Kasumi-1 (cell line): ENCODE measurements at places on chromosomes 2 and 18.

DNA sequence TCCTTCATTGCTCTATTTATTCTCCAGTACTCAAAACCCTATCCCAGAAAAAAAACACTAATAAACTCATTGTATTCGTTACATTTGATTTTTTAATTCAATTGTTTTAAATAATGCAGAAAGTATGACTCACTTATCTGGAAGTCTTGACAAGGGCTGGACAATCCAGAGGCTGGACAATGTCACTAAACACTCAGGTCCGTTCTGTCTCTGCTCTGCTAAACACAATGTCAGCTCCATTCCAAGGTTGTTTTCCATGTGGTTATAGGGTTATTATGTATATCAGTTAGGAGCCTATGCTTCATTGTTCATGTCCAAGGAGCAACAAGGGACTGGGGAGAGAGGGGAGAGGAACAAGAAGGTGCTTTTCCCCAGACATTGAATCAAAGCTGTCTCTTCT lies 125.5 kb downstream of the IRS1 start:
- no peak for DNase-seq

DNA sequence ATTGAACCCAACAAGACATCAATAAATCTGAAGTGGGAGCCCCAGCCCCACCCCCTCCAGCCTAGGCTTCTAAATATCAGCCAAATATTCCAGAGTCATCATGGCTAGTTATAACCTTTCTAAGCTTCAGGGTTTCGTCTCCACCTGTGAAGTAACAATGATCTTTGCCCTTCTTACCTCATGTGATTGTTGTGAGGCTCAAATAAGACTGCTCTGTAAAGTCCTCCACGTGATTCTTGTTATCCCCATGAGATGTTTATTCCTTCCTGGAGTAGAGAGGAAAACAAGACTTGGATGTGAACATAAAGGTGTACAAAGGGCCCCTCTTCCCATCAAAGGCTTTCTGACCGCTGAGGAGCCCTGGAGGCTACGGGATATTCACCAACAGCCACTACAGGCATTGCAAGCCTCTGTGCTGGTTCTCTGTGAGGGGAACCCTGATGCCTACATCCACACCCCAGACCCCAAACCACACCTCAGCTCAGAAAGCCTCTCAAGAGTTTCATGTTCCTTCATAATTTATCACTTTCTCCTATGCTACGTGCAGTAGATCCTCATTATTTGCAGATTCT lies 20.1 kb upstream of the REEP1 start:
- no peak for DNase-seq

- no peak for DNase-seq
Observed at GRCh38 chr2:74316627-74317295, 26.5 kb downstream of the SLC4A5 start.

DNA sequence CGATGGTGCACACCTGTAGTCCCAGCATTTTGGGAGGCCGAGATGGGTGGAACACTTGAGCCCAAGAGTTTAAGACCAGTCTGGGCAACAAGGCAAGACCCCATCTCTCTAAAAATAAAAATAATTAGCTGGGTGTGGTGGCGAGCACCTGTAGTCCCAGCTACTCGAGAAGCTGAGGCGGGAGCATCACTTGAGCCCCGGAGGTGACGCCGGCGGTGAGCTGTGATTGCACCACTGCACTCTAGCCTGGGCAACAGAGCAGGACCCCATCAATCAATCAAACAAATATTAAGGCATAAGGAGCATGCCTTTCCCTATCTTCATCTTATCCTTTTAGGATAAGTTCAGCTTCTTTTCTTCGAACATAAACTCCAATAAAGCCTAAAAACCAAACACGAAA lies 1.1 kb downstream of the WDSUB1 start:
- no peak for DNase-seq

- DNase-seq: no peak
Observed at GRCh38 chr2:69083235-69083748, 70.3 kb downstream of the ANTXR1 start.

GRCh38 chr2:155839991-155840390 lies 492.5 kb downstream of the NR4A2 start:
- no peak for DNase-seq

GRCh38 chr2:241482126-241482955 lies 26.0 kb downstream of the STK25 start:
- DNase-seq: no peak

- DNase-seq: no peak
Observed at GRCh38 chr2:222609381-222609780, 46.5 kb downstream of the FARSB start.

DNA sequence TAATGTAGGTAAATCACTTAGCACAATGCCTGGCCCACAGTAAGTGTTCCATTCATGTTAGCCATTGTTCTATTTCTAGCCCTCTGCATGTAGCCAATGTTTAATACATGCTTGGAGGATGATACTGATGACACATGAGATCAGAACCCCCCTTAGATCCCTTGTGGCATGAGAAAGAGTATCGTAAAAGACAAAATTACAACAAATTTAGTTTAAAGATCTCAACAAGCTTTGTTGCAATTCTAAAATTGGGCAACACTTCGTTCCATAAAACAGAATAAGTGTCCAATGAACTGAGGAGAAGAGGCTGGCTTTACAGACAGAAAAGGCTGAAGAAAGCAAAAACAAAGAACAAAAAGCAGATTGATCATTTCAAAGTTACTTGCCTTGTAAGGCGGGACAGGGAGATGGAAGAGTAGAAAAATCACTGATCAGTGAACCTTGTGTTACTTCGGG lies 148.7 kb upstream of the SLC1A4 start:
- DNase-seq: no peak

DNA sequence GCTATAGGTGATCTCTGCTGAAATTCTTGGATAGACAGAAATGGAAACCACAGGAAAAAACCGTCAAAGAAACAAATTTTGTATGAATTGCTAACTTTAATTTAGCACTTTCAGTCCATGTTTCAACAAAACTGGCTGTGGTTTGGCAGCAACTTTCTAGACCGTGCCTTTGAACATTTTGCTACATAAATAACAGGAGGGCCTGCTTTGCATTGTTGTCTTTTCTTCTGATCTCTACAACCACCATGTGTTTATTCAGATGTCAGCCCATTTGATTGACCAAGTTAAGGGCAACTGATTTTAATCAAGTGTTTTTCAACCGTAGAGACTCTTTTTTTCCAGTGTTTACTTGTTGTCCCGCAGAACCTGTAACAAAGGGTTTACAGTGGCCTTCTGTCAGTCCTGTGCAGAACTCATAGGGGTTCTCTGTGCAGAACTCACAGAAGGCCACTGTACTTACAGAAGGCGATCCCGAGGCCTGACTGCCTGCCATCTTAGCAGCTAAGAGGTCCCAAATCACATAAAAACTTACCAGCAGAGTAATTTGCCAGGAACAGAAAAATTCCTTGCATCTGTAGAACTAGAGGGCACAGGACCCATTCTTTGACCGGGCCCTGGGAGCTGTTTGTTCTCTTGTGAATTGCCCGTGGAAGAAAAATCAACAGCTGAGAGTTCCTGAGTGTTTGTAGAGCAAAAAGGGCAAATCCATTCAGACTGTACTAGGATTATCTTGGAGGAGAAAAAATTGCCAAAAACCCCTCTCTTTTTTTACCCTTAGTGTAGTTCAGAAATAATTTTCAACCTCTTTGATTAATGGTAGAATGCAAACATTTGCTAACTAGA lies 120.6 kb downstream of the PRKRA start:
- DNase-seq: no peak

DNA sequence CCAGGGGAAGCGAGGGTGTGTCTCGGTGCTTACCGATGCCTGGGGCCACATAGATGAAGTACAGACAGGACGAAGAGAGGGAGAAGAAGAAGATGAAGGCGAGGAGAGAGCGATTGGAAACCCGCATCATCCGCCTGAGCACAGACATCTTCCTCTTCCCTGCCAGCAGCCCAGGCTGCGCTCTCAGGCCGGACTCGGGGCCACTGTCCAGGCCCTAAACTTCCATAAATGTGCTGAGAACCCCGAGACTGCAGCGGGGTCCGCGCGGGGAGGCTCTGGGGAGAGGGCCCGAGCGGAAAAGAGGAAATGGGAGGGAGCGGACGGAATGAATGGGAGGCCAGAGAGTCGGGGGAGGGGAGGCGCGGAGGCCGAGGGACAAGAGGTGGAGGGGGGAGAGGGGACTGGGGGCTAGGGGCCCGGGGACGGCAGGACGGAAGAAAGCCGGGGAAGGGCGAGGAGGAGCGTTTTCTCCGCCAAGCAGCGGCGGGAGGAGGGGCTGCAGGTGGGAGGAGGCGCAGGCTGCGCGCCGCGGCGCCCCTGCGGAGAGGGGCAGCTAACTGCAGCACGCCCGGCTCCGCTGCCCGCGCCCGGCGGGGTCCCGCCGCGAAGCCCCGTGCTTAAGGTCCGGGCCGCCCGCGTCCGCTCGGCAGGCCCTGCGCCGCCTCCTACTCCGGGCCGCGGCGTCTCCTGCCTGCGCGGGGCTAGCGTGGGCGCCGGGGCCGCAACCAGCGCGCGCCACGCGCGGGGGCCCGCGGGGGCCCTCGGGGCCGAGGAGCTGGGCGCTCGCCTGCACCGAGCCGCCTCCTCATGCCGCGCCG lies at the start of gene B4GALT6:
Gene B4GALT6 (minus strand): TSS at position 303 of the 818 bp plus-strand sequence. CDS start 155 bp downstream, at position 148.
- peak; percentile 66 for DNase-seq

- no peak for DNase-seq
Observed at GRCh38 chr2:157769856-157770255, 106.3 kb downstream of the ACVR1 start.

- DNase-seq: no peak
Observed at GRCh38 chr18:49855711-49856415, 42.5 kb upstream of the ACAA2 start.

GRCh38 chr2:7825591-7826312 lies 856.1 kb upstream of the ID2 start:
- no peak for DNase-seq

- no peak for DNase-seq
Observed at GRCh38 chr2:66915237-66915636, 480.3 kb downstream of the MEIS1 start.

DNA sequence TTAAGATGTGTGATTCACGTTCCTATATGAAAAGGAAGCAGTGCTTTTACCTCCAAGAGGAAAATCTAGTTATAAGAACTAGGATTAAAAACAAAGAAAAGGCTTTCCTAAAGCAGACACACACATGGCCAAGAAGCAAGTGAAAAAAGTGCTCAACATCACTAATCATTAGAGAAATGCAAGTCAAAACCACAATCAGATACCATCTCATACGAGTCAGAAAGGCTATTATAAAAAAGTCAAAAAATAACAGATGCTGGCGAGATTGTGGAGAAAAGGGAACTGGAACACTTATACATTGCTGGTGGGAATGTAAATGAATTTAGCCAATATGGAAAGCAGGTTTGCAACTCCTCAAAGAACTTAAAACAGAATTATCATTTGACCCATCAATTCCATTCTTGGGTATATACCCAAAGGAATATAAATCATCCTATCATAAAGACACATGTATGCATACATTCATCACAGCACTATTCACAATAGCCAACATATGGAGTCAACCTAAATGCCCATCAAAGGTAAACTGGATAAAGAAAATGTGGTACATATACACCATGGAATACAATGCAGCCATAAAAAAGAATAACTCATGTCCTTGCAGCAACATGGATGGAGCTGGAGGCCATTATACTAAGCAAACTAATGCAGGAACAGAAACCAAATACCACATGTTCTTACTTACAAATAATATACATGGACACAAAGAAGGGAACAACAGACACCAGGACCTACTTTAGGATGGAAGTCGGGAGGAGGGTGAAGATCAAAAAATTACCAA lies 285.3 kb downstream of the RAD51AP2 start:
- no peak for DNase-seq

GRCh38 chr2:18517386-18517785 lies 43.1 kb downstream of the RDH14 start:
- DNase-seq: no peak

- no peak for DNase-seq
Observed at GRCh38 chr2:64223055-64223454, 78.8 kb upstream of the PELI1 start.

- DNase-seq: no peak
Observed at GRCh38 chr2:239012228-239012627, 164.3 kb downstream of the TWIST2 start.

DNA sequence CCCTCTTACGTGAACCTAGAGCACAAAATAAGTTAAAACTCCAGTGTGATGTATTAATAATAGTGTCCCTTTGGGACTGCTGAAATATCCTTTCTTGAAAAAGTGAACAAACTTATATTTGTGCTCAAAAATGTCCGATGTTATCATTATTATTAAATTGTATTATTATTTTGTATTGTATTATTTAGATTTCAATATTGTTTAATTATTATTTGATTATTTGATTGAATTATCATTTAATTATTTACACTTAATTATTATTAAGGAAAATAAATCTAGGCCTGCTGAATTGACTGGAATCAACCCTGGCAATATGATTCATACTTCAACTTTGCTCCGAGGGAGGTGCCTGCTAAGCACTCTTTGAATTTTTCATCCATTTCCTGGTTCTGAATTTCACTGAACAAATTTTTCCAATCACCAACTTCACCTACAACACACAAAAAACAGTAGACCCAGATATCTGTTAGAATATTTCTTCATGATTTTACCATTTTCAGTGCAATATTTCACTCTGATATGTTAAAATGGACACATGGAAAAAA lies 10.9 kb upstream of the EIF2AK2 start:
- DNase-seq: no peak

DNA sequence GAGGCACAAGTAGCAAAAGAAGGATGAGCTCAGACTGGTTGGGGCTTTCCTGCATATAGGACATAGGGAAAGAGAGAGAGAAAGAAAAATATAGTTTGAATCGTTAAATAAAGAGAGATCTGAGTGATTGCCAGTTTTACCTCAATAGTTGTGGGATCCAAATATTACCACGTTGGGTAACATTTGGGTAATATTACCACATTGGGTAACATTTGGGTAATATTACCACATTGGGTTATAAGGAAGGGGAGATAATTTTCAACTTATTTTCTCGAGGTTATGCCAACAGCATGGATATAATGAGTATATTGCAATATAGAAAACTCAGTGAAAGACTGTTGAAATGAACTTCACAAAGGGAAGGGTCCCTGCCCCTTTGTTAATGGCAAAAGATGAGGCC lies 20.7 kb downstream of the SP140 start:
- DNase-seq: no peak

GRCh38 chr18:6559296-6559695 lies 144.6 kb upstream of the L3MBTL4 start:
- DNase-seq: no peak

GRCh38 chr18:36580266-36580665 lies 248.5 kb downstream of the TPGS2 start:
- no peak for DNase-seq

DNA sequence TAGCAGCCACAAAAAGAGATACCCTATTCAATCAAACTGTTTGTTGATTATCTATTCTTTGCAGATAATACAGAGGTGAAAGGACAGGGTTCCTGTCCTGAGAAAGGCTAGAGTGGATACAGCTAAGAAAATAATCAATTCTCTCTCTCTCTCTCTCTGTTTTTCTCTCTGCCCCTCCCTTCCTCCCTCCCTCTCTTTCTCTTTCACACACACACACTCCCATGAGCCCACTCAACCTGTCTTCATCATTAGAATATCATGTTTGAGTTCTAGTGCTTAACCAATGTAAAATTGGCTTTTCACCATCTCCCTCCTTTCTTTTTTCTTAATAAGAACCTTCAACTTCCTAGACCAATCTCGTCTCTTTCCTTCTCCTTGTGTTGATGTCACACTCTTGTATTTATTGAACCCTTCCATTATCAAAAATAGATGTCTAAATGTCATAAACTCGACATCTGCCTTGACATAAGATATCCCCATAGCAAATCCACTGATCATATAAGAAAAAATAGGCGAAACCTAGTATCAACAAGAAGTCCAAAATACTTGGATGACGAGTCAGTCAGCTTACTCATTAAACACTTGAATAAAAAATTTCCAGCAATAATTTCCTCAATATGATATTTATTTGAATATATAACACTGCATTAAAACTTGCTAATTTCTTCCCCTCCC lies 42.8 kb upstream of the CYTIP start:
- no peak for DNase-seq
